Activated effector memory CD4-positive, alpha-beta T cell treated with Interleukin-2 at 50 U/mL for 16 hours (primary cell): ENCODE measurements at places on chromosomes 5 and 9.

DNA sequence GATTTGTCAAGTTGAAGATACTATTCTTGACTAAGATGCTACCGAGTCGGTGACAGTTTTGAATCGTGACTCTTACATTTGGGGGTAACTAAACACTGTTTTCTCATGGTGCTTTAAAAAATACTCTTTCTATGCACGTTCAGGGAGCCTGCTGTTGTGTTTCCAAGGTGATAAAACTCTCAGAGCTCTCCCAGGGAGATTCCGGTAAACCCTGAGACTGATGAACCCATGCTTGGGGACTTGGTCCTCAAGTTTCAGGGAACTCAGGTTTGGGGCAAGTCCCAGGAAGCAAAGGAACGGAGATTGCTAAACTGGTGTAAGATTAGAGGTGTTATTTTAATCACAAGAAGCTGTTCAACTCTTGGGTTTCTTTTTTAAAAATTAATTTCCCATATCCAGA lies 1.4 kb downstream of the GDA start:
- no peak for DNase-seq

GRCh38 chr5:38752622-38753021 lies 93.2 kb upstream of the OSMR start:
- DNase-seq, result no peak

DNA sequence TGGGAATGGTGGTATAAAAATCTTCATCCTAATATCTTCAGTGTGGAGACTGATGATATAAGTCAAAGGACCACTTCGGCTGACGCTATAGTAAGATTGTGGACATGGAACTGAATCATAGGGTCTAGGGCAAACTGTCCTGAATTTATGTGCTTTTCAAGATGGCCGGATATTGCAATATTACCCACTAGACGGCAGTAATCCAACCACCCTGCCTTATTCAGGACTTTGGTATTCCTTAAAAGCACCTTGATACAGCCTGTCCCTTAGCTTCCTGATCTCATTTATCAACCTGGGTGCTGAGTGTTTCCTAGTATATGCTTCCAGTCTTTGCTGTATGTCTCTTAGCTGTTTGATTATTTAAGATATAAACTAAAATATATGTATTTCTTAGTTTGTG lies 71.2 kb upstream of the COX7C start:
- DNase-seq, result no peak

- DNase-seq, result no peak
Measured at GRCh38 chr5:176670449-176670848, 23.2 kb downstream of the TSPAN17 start.

- no peak for DNase-seq
Measured at GRCh38 chr5:91180506-91180905, 202.6 kb downstream of the ARRDC3 start.
